NCI-H1694 treated with DMSO at 0.1 percent for 48 hours (cell line): ENCODE measurements at places on chromosomes 2 and 18.

DNA sequence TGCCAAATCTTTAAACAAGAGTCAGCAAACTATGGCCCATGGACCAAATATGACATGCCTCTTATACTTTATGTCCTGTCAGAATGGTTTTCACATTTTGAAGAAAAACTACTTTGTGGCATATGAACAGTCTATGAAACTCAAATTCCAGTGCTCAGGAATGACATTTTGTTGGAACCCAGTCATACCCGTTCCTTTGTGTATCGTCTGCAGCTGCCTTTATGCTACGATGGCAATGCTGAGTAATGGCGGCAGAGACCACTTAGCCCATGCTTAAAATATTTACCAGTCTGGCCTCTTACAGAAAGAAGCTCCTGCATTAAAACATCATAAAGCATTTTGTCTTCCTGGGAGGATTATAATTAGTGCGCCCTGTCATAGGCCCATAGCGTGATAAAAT lies 140.5 kb upstream of the FHL2 start:
- no peak for DNase-seq

DNA sequence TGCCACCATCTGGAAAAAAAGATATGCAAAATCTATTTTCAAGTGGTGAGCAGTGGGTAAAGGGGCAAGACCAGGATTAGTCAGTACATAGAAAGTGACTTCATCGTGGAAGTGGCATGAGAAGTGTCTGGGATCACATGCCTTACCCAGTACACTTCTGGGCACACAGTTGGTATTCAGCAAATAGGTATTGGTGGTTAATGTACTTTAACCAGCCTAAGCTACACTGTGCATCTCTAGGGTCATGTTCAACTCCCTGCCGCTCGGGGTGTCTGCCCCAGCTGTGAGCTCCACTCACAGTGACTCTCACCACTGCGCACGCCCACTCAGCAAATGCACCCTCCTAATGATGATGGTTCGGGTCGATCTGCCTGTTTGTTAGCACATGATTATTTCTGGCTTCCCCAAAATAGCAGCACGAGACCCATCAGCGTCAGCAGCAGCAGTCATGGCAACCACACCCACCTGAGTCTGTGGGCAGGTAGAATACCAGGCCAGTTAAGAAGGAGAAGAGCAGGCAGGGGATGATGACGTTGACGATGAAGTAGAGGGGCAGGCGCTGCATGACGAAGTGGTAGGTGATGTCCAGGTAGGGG lies 11.1 kb downstream of the CHRNA1 start:
- DNase-seq, result no peak

- DNase-seq, result peak; percentile 52
These were observed 33.3 kb downstream of the NDUFA10 start for GRCh38 chr2:239991689-239992314.

GRCh38 chr2:219575566-219576504 lies 3.7 kb downstream of the INHA start:
- DNase-seq, result no peak

- DNase-seq, result no peak
These were observed 218.2 kb downstream of the HRH4 start for GRCh38 chr18:24678626-24679025.

- DNase-seq, result no peak
These were observed 23.3 kb upstream of the AMMECR1L start for GRCh38 chr2:127909019-127909418.

DNA sequence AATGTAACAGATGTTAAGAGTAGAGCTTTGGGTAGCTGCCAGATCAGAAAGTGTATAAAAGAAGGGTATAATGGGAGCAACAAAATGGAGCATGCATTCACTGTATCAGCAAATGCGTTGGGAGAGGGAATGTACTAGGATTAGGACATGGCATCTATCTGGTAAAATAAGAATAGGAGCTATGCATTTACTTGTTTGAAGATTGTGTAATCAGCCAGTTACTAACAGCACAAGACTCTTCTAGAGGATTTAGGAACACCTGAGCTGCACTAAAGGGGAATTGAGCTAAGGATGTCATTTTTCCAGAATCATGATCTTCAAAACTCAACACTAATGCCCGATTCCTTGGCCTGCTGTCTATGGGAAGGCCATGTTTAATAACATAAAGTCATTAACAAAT lies 394.2 kb upstream of the TNP1 start:
- peak; percentile 29 for DNase-seq

DNA sequence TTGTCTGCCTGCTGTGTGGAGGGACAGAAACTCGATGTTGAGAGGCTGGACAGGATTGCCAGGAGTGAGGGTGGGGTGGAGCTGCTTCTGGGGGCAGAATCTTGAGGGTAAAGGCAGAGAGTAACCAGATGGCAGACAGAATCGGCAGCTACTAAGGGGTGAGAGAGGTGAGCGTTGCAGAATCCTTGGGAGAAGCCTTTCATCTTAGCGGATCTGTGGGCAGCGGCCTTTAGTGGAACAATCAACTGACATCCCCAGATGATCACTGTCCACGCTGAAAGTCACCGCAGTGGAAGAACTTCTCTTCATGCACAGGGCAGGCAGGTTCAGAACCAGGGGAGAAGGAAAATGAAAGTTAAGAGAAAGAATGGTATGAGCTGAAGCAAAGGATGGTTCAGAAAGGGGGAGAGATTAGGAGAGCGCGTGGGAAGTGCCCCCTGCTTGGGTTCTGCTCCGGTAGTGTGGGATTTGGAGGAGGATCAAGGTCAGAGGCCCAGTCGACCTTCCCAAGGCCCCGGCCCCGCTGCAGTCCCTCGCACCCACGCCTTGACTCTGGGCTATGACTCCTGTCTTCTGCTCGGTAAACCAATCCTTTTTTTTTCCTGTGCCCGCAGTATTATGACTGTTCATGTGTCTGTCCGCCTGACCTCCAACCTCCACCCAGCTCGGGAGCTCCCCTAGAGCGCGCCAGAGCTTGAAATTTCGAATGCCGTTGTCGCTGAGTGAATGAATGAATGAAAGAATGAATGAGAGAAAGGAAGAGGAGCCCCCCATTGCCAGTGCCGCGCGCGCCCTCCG lies 584 bp downstream of the BOLA3 start:
- DNase-seq, result peak; percentile 16

DNA sequence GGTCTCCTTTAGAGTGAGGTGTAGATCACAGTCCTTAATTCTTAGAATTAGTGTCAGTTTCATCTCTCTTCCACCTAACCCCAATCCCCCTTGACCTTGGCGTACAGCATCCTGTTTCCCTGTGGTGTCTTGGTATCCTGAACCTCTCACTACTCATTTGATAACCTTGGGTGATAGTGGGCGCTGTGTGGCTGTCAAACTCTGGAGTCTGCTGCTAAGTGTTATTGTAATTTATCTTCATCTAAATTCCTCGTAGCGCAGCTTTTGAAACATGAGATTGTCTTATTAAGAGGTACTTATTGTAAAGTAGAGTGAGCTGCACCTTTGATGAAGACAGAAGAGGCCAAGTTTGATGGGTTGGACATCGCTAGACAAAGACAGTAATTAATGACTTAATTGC lies 222.6 kb upstream of the SPRED2 start:
- no peak for DNase-seq

DNA sequence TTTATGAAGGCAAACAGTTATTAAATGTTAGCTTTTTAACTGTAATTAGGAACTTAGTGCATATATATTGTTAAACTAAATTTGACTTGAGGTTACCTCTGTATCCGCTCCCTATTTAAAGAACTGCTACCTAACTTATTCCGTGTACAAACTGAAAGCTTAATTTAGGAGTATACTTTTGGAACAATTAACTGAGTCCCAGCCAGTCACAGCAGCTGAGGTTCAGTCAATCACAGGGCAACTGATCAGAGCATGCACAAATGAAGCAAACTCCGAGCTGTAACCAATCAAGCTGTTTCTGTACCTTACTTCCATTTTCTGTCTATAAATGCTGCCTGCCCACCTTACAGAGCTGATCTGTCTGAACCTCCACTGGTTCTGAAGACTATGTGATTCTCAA lies 61.2 kb downstream of the RAB3GAP1 start:
- no peak for DNase-seq
